ENCODE measurements at places on chromosomes 11 and 22. TPM values are rescaled to one million over a fixed set of nuclear protein-coding genes. Genes with fewer than 3 reads are reported as not detected.

HSPB2 gene
- 5.0 TPM for polyA plus RNA-seq

PIWIL4 gene
- 4.6 TPM for polyA plus RNA-seq

OR10A2 gene
- polyA plus RNA-seq: not detected

DNA sequence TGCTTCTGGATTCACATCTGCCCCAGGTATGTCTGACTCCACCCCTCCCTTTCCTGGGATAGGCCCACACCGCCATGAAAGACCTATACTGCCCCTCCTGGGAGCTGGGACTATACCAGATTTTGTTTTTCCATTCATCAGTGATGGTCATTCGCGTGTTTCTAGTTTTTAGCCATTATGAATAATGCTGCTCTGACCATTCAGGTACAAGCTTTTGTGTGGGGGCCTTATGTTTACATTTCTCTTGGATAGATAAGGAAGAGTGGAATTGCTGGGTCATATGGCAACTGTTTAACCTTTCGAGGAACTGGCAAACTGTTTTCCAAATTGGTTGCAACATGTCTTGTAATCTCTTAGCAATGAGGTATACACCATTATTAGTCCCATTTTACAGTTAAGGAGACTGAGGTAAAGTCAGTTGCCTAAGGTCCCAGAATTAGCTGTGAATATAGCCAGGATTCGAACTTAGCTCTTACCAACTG is 1.2 kb upstream of the TBC1D10A start:
- no peak for DNase-seq

- peak; percentile 47 for DNase-seq
Measured at GRCh38 chr11:19311308-19312030, 70.7 kb upstream of the E2F8 start.

DNA sequence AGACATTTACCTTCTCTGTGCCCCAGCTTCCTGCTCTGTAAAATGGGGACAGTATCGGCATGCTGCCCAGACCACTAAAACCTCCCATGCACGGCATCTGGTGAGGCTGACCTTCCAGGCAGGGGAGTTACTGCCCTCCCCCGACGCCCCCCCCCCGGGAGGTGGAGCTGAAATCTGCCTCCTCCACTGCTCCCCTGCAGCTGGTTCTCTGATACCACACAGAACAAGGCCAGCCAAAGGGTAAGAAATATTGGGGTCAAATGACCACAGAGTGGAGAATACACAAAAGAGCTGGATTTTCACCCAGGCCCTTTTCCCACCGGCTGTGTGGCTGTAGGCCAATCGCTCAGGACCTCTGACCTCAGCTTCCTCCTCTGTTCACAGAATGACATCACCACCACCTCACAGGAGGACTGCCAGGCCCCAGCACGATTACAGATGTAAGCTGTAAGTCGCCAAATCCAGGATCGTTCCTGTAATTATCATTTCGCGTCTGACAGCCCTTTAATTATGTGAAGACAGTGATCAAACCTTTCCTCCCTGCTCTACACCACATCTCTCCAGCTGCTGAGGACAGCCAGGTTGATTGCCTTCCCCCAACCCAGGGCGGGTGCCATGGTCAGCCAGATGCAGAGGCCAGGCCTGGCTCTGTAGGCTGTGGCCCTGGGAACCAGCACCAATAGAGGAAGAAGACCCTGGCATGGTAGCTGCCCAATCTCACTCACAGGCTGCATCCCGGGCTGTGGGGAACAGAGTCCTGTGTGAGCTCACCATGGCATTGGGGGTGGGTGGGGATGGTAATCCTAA is 35.7 kb upstream of the KLHL35 start:
- peak; percentile 91 for DNase-seq

GRCh38 chr11:134362192-134362901 is 30.6 kb downstream of the GLB1L2 start:
- no peak for DNase-seq

DNA sequence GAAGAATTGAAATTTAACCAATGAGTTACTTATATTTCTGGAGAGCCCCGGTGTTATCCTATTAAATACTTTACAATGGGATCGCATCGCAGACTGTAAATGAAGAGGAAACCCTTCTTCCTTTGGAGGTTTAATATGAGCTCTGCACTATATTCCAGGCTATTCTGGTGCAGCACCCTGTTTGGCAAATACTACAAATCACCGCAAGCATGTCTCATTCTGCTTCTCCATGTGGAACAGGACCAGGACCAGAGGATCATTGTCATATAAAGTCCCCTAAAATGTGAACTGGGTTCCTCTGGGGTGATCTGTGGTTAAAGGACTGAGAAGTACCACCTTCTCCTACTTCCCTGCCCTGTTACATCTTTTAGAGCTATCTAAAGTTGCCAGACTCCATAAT is 703.7 kb downstream of the DLG2 start:
- DNase-seq: no peak

GRCh38 chr22:46845296-46846149 is 83.1 kb downstream of the TBC1D22A start:
- DNase-seq: peak; percentile 30

- no peak for DNase-seq
Measured at GRCh38 chr22:27128461-27129085, 471.2 kb downstream of the MIAT start.

GRCh38 chr11:45654231-45655011 is 11.0 kb downstream of the CHST1 start:
- DNase-seq: no peak

GRCh38 chr22:27873472-27873871 is 45.6 kb downstream of the PITPNB start:
- no peak for DNase-seq

PANX3 gene
- polyA plus RNA-seq: not detected

MPEG1 gene
- 28.5 TPM for polyA plus RNA-seq

FBLN1 gene
- polyA plus RNA-seq: 196 TPM

DNA sequence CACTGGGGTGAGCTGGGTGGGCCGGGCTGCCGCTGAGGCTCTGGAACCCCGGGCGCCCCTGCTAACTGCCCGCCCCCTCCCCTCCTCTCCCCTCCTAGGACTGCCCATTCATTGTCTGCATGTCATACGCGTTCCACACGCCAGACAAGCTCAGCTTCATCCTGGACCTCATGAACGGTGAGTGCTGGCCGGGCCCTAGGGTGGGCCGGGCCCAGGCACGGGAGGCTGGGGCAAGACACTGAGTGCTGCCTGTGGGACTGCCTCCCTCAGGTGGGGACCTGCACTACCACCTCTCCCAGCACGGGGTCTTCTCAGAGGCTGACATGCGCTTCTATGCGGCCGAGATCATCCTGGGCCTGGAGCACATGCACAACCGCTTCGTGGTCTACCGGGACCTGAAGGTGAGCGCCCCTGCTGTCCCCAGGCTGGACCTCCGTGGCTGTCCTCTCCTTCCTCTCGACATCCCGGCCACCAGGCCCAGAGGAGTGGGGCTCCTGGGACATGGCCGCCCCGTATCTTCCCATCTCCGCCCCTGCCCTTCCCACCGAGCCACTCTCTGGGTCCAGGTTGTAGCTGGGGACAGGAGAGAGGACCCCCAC is 7.5 kb upstream of the ANKRD13D start:
- peak; percentile 17 for DNase-seq

OR2AG2 gene
- polyA plus RNA-seq: 0.03 TPM

DNA sequence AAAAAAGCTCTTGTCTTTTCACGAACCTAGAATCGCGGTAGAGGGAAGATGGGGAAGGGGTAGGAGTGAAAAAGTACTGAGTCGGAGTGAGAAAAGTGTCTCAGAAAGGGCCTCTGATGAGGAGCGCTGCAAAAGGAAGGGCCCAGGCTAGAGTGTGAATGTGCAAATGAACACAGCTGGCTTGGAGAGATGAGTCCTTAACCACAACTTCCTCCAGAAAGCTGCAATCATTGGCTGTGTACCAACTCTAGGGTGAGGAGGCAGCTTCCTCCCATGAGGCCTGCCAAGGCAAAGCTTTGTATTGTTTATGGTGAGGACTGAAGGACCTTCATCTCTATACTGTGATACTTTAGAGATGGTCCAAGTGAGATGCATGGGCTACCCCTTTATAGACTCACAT is 566.9 kb upstream of the ANO5 start:
- no peak for DNase-seq

CRYBA4 gene
- not detected for polyA plus RNA-seq

DNA sequence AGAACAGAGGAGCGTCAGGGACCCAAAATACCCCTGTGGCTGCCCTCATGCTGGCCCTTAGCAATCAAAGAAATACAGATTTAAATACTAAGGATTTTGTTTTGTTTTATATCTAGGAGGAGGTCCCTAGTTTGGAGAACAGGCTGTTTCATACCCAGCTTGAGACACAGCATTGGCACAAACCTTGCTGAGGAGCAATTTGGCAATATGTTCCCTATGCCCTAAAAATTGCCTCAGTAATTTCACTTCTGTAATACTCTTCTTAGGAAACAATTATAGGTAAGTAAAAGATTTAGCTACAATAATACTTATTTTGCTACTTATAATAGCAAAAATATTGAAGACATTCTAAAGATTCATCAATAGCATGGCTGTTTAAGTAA is 37.0 kb downstream of the TSKU start:
- DNase-seq: no peak

GRCh38 chr11:34585304-34585734 is 35.6 kb upstream of the EHF start:
- DNase-seq: no peak

GRCh38 chr11:66696146-66696545 is 18.5 kb upstream of the RBM4B start:
- no peak for DNase-seq

YWHAH gene
- 144 TPM for polyA plus RNA-seq

DNA sequence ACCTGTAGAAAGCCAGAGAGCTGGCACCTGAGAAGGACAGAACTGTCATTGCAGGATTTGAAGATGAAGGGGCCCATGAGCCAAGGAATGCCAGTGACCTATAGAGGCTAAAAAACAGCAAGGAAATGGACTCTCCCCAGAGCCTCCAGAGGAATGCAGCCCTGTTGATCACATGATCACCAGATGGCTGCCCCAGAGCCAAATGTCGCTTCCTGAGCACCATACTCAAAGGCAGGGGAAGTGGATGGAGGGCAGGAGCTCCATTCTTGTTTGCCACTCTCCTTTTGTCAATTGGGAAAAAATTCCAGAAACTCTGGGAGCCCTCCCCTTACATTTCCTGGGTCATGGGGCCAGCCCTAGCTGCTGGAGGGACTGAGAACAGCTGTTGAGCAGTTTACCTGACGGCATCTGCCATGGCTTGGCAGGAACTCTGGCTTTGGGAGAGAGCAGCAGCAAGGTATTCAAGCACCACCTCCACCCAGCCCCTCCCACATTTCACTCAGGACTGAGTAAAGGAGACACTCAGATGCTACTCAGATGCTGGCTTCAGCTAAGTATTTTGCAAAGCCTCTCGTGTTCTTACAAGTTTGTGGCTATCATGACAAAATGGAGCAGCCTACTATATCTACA is 46.9 kb downstream of the DKK3 start:
- no peak for DNase-seq

DEUP1 gene
- polyA plus RNA-seq: 0.05 TPM

- DNase-seq: peak; percentile 31
Measured at GRCh38 chr11:68542617-68543016, 82.1 kb downstream of the PPP6R3 start.

LRRC74B gene
- 0.02 TPM for polyA plus RNA-seq

KREMEN1 gene
- 15.4 TPM for polyA plus RNA-seq

DNA sequence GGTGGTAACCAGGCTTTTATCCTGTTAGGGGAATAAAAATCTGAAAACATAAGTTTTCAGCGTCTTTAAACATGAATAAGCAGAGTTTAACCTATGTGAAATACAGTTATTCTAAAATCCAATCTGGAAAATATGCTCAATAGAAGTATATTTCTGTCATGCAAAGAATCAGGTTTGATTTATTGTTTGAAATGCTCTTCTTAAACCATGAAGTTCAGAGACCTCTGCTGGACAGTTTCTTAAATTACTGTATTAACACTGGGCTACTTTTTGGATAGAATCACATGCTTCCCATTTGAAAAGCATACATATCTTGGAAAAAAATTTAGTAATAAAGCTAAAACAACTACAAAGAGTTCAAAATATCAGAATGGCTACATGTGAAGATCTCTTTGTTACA is 25.4 kb downstream of the APIP start:
- no peak for DNase-seq

- DNase-seq: no peak
Measured at GRCh38 chr11:48041877-48042695, 61.7 kb downstream of the PTPRJ start.

- peak; percentile 86 for DNase-seq
Measured at GRCh38 chr11:46380340-46381047, 975 bp upstream of the MDK start.

CCDC134 gene
- 1.3 TPM for polyA plus RNA-seq

DNA sequence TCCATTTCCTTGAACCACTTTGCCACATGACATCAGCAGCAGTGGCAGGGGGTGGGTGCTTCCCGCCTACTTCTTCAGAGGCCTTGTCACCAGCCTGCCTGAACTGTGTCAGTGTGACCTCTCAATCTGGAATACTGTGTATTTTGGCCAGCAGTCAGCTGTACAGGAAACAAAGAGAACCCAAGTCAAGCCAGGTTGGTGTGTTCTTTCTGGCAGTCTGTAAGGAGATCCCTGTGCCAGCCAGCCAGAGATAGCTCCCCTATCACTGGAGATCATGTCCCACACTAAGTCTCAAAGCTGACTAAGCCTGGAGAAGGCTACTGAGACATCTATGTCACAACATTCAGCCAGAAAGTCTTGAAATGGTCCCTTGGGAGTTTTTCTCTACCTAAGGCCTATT is 142.1 kb downstream of the TRPC6 start:
- no peak for DNase-seq

CASP1 gene
- 24.7 TPM for polyA plus RNA-seq

- DNase-seq: no peak
Measured at GRCh38 chr11:77057938-77058474, 8.8 kb upstream of the CAPN5 start.

DNA sequence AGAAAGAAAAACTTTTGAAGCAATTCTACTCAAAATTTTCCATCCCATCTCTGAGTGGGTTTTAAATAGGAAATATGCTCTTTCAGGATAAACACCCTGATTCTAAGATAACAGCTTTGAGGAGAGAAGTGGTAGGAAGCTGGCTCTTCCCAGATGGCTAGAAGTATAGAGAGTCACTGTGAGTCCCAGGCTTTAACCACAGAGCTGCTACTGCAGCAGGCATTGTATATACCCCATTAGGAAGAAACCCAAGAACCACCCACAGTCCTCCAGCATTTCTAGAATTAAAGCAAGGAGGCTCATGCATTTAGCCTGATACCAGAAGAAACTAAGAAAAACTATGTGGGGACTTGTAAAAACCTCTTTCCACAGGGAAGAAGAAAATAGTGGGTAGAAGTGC is 1405.6 kb upstream of the TENM4 start:
- DNase-seq: no peak

DNA sequence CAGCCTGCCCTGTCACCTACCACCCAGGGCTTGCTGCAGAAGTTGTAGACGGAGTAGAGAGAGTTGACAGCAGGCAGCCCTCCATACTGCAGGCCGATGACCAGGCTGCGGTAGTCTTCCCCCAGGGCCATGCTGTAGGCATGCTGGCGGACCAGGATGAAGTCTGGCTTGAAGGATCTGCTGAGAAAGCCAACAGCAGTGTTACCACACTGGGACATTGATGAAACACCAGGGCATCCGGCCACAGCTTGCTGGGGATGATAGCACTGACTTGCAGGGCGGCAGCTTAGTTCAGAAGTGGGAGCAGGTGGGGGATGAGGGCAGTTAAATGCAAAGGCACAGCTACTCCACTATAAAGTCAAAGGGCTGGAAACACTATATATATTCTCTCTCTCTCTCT is 67.4 kb downstream of the TIMP3 start:
- no peak for DNase-seq
